ENCODE measurements at places on chromosomes 1 and 21.

GRCh38 chr21:37555672-37556261, 189.2 kb downstream of the DYRK1A start:
- no peak for DNase-seq

DNA sequence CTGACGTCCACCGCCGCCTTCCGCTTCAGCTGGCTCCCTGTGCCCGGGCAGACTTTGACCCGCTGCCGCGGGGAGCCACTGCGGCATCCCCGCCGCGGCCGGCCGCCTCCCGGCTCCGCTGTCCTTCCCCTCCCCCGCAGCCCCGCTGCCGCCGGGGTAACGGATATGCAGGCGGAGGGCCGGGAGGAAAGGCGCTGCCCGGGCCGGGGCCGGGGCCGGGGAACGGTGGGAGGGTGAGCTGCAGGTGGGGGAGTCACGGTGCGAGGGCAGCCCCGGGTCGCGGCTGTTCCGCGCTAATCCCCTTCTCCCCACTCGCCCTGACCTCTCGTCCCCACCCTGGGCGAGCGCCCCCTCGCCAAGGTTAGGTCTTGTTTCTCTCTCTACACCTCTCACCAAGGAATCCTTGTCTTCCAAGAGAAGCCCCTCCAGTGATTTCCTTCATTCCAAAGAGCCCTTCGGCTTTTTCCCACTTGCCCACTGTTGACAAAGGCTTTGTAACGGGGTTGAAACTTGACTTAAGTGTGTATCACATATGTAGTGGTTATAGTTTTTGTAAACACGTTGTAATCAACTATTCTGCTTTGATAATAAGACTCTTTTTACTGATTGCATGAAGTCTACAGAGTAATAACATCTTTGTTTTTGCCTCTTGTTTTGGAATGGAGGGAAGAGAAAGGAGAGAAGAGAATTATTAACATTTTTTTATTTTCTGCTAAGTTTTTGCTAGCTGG, 669 bp downstream of the XPR1 start:
- peak; percentile 36 for DNase-seq

GRCh38 chr1:202275061-202275770, 66.5 kb downstream of the UBE2T start:
- DNase-seq: no peak

DNA sequence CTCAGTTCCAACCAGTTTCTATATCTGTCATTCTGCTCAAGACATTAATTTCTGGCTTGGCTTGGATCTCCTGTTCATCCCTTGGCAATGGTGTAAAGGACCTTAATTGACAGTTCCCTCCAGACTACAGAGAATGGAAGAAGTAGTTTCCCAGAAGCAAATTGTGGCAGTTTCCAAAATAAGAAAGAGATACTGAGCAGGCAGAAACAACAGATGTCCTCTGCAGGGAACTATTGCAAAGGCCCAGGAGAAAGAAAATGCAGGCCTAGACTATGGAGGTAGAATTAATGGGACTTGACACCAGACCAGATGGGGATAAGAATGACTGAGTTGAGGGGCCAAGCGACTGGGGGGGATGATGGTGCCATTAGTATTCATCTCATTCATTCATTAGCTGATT, 6.1 kb upstream of the AK2 start:
- no peak for DNase-seq

DNA sequence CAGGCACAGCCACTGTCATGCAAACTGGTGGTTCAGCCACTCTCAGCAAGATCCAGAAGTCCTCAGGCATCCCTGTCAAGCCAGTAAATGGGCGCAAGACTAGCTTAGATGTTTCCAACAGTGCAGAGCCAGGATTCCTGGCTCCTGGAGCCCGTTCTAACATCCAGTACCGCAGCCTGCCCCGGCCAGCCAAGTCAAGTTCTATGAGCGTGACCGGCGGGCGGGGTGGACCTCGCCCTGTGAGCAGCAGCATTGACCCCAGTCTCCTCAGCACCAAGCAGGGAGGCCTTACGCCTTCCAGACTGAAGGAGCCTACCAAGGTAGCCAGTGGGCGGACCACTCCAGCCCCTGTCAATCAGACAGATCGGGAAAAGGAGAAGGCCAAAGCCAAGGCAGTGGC, 46.6 kb upstream of the IPO9 start:
- no peak for DNase-seq

DNA sequence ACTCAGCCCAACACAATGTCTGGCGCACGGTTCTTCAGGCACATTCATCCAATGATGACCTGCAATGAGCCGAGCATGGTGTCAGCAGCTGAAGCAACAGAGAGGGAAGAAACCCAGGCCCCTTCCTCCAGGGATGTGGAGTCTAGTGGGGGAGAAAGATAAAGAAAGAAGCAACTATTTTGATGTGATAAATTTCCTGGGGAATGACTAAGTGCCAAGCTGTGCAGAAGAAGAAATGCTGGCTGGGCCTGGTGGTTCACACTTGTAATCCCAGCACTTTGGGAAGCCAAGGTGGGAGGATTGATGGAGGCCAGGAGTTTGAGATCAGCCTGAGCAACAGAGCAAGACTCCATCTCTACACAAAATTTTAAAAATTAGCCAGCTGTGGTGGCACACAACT, 561.8 kb downstream of the KIF26B start:
- DNase-seq: no peak

- DNase-seq: no peak
Measured at GRCh38 chr1:28893403-28894102, 20.8 kb upstream of the EPB41 start.

GRCh38 chr1:52007215-52008002, 16.9 kb upstream of the RAB3B start:
- DNase-seq: no peak

- DNase-seq: no peak
Measured at GRCh38 chr1:180181048-180181447, 26.4 kb downstream of the QSOX1 start.

Measured in stimulated activated CD8-positive, alpha-beta memory T cell treated with anti-CD3 and anti-CD28 coated beads, Interleukin-7, amount 100 ng/mL, for 1 hour (primary cell).